ENCODE measurements at places on chromosomes 7 and 10.

GRCh38 chr7:101164071-101164840 lies 1.1 kb downstream of the VGF start:
- DNase-seq: no peak

DNA sequence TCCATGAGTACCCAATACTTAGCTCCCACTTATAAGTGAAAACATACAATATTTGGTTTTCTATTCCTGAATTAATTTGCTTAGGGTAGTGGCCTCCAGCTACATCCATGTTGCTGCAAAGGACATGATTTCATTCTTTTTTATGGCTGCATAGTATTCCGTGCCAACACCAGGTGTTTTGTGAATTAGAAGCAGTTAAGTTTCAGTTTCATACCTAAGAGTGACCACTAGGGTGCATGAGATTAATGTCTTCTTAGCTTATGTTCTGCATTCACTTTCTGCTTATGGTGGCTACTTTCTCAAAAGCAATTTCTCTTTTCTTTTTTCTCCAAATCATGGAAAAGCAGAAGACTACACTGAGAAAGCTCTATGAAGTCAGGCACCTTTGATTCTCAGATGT lies 65.1 kb upstream of the VSTM2A start:
- peak; percentile 1 for DNase-seq

DNA sequence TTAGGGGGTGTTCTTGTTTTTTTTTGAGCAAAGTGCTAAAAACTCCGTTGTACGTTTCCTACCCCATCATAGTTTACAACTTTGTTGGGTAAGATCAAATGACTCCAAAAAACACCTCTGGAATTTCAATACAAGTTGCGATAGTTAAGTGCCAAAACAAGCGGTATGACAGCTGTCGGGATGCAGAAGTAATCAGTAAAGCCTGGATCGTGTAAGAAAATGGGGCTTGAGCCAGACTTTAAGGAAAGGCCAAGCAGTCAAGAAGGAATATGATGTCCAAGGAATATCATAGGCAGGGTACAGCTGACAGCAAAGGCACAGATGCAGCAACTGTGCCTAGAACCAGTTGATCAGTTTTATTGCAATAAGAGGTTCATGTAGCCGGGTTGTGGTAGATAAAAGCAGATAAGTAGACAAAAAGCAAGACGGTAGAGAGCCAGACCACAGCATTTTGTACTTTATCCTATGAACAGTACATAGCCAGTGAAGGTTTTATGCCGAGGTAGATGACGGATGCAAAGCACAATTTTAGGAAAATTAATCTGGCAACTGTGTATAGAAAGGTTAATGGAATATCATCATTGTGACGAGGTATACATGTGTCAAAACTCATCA lies 45.5 kb downstream of the UBE2H start:
- no peak for DNase-seq

DNA sequence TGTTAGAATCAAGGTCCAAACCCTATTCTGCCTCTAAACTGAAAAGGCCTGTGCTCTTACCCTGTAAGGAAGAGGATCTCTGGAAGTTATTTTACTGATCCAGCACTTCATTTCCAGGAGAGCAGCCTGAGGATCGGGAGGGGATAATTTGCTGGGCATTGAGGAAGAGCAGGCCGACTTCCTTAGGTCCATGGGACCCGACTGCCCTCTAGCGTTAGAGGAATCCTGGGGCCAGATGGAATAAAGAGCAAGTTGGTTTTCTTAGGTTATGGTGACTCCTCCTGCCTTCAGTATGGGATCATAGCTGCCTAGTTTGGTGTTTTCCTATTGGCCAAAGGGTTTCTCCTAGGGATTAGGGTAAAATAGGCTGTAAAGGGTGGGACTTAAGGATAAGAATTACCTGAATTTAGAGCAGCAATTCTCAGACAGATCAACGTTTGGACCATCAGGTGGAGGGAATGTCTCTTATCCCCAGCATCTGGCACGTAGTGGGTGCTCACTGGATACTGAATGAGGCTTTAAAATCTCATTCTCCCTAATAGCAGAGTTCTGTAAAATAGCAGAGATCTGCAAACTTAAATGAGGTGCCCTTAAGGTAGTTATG lies 40.0 kb upstream of the SORBS1 start:
- peak; percentile 87 for DNase-seq

DNA sequence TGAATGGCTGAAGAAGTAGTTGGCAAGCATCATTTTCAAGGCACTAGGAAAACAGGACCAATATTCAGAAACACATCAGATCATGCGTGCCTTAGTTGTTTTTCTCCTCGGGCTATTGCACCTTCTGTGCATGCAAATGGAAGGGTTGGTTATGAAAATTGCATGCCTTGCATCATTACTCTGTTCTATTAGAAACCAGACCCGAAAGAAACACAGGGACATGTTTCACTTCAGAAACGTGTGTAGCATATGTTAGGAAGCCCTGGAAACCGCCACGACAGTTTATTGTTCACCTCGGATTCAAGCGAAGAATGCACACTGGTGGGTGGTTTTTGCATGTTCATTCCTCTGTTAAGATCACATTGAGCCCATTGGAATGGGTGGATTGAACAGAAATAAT lies 214.7 kb downstream of the FRMD4A start:
- DNase-seq: no peak

- DNase-seq: no peak
Observed at GRCh38 chr10:46312953-46313352, 26.2 kb downstream of the ANTXRL start.

DNA sequence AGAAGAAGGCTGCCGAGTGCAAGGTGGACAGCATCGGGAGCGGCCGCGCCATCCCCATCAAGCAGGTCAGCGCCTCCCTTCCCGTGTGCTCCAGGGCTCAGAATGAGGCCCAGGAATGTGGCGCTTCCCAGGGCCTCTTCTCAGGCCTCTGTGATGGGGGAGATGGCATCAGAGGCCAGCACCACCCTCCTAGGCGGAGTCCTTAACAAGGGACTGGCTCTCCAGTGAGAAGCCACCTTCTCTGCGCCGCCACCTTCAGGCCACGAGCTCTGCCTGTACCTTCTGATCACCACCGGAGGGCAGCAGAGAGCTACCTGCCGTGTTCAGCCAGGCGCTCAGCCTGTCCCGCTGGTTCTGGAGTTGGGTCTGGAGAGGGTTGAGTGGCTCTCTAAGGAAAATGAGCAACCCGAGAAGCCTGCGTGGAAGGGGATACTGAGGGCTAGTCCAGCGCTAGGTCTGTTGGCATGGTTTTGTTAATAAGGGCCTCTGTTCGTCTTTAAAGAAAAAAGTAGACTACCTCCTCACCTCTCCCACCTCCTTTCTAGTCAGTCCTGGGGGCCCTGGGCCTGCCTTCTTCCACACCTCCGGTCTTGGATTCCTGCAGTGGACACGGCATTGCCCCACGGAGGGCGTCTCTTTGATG lies 37.7 kb downstream of the AGAP3 start:
- DNase-seq: peak; percentile 79

GRCh38 chr7:148319316-148319808 lies 271.2 kb upstream of the C7orf33 start:
- DNase-seq: no peak

DNA sequence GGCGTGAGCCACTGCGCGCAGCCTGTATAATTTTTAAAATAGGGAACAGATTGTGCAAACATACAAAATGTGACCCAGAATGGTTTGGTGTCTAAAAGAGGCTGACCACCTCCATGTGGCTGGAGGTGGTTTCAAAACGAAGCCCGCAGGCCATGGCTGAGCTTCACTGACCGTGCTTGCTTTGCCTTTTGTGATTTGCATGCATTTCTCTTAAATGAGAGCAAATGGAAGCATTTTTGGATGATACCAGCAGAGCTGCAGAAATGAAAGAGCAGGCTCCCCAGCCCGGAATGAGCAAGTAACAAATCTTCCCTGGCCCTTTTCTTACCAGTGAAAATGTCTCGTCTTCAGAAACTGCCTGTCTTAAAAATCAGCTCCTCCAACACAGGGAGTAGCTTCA lies 239.9 kb downstream of the CAMK1D start:
- no peak for DNase-seq

GRCh38 chr10:125089469-125089868 lies 70.9 kb downstream of the CTBP2 start:
- DNase-seq: no peak

DNA sequence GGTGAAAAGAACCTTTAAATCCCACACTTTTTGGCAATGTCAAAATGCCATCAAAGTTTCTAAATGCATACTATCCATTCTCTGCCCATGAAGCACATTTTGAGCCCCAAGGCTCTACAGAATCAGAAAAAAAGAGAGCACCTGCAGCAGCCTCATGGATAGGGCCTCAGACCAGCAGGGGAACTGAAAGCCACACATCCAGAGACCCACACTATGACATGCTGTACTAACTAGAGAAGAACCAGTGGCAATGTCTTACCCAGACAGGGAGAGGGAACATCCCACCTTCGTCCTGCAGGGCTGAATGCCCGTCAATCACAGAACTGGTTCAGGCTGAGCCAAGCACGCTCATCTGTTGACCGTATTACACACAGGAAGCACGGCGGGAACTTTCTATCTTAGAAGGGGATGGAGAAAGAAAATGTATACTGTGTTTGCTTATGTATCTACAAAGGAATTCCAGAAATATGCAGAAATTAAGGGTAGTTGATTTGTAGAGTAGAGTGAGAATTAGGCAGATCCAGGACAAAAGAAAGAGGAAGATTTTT lies 237.2 kb downstream of the GLI3 start:
- no peak for DNase-seq
